Esophagus muscularis mucosa (tissue), 4 donors: ENCODE measurements at places on chromosomes 7 and 10.
A peak's percentile ranks its signal among the peaks of the same experiment; 100 is the strongest.

DNA sequence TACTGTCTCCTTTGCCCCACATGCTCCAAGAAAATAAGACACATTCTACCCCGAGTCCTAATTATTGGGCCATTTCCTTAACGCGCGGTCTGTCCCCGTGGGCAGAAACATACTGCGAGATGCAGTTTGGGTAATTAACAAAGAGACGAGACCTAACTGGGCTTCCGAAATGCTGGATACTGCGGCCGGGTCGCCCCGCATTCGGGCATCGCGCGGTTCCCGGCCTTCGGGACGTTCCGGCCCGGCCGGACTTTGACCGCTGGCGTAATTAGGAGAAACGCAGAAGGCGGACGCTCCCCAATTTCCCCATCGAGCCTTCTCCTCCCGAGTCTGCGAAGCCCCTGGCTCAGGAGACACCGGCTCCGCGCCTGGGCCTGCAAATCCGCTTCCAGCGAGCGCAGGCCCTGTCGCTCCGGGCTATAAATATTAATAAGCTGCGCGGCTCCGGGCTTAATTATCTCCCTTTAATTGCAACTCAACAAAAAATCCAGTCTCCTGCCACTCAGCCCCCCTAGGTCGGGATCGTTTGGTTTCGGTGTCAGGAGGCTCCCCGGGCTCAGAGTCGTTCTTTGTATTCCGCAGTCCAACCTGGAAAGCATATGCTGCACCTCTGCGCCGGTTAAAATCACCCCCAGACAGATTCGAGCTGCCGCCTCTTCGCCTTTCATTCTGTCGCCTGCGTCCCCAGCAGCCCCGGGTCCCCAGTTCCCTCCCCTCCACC is 131.5 kb downstream of the SPAG6 start:
- DNase-seq = no peak

GRCh38 chr10:102113956-102114857 is 6.0 kb downstream of the LDB1 start:
- no peak for DNase-seq

DNA sequence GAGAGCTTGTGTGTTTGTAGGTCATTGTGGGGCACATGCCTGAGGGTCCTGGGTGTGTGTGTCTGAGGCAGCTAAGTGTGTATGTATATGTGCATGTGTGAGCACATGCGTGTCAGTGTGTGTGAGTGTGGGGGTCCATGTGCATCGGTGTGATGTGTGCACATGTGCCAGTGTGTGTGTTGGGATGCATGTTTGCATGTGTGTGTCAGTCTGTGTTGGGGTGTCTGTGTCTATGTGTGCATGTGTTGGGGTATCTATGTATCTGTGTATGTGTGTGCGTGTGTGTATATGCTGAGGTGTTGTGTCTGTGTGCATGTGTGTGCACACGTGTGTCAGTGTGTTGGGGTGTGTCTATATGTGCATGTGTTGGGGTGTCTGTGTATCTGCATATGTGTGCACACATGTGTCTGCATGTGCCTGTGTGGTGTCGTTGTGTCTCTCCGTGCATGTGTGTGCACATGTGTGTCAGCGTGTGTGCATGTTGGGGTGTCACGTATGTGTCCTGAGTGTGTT is 33.3 kb downstream of the PWWP2B start:
- no peak for DNase-seq

GRCh38 chr7:103148131-103148993 is 537 bp downstream of the NAPEPLD start:
- DNase-seq = no peak

GRCh38 chr10:102426803-102427287 is 5.5 kb downstream of the CUEDC2 start:
- no peak for DNase-seq

GRCh38 chr10:48533951-48534720 is 70.7 kb downstream of the ARHGAP22 start:
- no peak for DNase-seq

DNA sequence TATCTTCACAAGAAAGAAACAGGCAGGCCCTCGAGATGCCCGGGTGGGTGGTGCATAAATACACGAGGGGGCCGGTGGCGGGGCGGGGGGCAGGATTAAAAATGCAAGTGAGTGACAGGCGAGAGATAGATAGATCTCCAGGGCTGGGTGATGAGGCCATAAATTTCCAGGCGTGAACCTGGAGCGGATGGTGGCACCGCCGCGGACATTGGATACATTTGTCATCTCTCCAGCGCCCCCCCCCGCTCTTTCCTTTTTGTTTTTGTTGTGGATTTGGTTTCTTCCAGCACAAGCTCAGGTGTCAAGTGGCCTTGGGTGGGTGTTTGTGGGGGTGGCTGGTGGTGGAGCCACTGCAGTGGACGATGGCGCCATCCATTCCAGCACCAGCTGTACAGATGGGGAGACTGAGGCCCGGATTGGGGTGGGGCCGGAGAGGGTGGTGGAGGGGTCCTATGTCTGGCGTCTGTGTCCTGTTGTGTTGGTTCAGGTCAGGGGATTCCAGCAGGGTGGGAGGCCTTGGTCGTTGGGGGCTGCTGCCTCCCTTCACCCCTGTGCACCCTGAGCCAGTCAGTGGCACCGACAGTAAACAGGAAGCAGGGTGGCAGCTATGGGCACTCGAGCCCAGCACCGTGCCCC is 2.9 kb downstream of the ELFN1 start:
- no peak for DNase-seq

DNA sequence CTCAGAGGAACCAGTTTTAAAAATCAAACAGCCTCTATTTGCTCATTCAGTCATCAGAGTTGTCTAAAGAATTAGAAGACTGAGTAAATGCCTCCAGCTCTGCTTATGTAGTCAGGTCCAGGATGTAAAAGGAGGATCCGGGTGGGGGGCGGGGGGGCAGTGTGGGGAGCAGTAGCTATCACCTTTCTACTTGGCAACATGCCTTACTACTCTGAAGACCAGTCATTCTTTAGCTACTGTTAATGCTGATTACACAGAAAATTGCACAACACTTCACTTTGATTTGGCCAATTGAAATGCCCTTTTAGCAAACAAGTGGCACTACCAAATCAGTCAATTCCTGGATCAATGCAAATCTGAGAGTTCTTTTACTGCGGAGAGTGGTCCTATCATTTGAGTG is 164.2 kb downstream of the NXPH1 start:
- DNase-seq = no peak

DNA sequence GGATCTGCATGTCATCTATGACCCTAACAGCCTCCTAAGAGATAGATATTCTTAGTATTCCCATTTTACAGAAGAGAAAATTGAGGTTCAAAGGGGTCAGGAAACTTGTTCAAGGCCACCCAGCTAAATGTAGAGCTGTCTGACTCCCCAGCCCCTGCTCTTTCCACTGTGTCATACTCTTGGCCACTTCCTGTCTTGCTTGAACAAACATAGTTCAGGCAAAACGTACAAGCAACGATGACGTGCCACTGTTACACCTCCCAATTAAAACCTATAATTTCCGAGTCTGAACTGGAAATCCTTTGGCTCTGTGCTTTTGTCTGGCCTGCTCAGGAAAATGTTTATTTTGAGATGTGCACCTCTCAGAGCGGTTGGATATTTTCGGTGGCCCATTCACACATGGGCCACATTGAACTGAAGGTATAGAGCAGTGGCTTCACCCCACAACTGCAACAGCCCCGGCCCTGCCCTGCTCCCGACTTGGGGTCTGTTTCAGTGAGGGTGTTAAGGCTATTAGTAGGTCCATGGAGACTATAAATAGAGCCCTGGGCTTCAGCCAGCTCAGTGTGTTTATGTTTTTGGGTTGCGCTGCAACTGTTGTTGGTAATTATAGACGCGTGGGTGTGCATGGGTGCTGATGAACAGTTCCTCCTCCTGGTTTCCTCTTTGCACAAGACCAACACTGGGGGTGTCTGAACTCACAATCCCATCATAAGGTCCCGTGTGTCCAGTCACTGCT is 172.3 kb upstream of the ADO start:
- no peak for DNase-seq

GRCh38 chr10:14309593-14309992 is 21.1 kb downstream of the FRMD4A start:
- DNase-seq = peak; percentile 66

GRCh38 chr10:53687800-53688199 is 915.2 kb upstream of the MBL2 start:
- DNase-seq = no peak

DNA sequence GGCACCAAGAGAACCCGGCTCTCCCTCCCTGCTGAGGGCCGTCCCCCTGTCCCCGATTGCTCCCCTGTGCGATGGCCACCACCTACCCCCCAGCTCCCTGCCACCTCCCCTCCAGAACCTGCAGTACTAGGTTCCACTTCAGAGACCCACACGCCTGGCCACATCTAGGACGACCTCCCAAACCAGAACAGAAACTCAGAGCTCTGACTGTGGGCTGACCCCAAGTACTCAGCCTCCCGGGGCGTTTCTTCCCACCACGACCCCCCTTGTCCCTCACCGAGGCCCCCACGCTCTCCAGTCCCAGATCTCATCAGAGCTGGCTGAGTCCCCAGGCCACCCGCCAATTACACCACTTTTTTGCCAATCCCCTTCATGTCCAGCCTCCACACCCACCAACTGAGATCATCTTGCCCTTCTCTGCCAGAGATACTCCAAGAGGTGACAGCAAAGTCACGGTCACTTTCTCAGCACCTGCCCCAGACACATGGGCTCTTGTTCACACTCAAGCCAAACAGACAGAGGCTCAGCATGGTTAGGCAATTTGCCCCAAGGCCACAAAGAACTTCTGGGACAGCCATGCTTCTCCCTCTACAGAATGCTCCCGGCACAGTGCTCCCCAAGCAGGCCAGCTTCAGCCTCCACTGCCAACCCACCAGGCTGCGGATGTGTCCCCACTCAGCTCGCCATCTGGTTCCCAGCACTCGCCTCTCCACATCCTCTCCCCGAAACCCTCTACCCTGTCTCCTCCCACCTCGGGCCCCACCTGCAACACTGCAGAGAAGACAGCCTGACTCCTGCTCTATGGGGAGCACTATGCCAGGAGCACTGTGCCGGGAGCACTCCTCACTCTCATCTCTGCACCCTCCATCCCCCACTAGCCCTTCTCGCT is 4.7 kb downstream of the TMEM120A start:
- DNase-seq = no peak

- no peak for DNase-seq
These were observed 42.8 kb downstream of the CLRN3 start for GRCh38 chr10:127849921-127850320.
